ENCODE measurements at places on chromosomes 7 and 10.

DNA sequence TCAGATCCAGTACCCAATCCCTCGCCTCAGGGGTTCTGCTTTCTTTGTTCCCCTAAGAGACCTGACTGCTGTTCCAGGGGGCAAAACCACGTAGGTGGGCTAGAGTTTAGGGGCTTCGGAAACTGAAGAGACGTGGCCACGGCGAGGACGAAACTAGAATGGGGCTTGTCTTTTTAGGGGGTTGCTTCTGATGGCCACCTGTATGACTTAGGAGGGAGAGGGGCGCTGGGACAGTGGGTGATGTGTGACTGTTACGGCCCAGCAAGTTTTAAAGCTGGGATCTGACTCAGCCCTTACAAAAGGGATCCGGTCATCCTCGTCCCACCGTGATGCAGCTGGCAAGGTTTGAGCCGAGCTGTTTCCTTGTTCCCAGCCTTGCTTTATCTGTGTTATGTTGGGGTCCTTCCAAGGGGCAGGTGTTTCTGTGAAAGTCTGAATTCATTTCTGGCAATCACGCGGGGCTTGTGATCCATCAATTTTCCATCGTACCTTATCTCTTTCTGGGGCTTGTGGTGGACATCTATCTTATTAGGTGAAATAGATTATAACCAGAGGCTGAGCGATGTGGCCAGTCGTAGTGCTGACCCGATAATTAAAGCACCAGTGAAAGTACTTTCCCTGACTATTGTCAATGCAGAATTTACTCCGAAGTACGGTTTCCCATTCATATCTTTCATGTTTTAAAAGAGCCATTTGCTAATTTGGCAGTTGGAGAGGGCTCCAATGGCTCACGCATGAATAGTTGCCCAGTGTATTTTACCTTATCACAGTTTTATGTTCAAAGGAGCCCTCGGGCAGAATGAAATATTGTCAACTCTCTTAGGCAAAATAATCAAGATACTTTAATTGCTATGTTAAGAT, 830 bp downstream of the MET start:
- no peak for DNase-seq

- no peak for DNase-seq
These were observed 66.3 kb downstream of the CREB5 start for GRCh38 chr7:28478656-28479055.

- no peak for DNase-seq
These were observed 36.7 kb upstream of the NFKB2 start for GRCh38 chr10:102358712-102359382.

GRCh38 chr10:4431114-4431863, 394.7 kb upstream of the AKR1E2 start:
- no peak for DNase-seq

DNA sequence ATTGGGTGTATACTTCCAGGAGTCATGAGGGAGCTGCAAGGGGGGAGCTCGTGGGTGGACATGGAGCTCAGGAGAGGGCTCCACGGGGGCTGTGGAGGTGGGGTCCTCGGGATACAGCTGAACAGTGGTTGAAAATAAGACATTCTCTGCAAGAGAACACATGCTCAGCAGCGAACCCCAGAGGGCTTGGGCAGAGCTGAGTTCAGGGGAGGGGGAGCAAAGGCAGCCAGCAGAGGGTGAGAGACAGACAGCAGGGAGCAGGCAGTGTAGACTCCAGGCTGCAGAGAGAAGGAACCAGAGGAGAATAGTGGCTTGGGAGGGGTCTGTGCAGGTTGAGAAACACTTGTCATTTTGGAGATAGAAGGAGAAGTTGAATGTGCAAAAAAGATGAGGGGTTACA, 73.0 kb upstream of the LRRC18 start:
- DNase-seq = no peak

DNA sequence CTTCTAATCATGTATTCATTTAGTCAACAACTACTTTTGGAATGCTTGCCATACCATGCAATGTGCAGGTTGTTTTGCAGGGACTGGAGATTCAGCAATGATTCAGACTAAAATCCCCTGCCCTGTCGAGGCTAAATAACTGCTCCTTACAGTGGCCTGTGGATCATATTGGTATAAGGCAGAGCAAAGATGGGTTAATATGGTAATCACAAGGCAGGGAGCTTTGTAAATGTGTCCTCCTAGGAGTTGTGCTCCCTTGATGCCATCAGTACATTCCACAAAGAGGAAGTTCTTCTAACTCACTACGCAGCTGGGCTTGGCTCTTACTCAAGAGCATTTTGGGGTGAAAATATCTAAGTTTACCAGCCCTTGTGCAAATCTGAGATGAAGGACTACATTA, 614 bp upstream of the IFIT2 start:
- no peak for DNase-seq

GRCh38 chr10:72679838-72680241, 12.1 kb upstream of the MCU start:
- no peak for DNase-seq

GRCh38 chr7:98810153-98810802, 59.5 kb downstream of the TMEM130 start:
- peak; percentile 98 for DNase-seq

GRCh38 chr10:72062832-72063702, 25.3 kb downstream of the SPOCK2 start:
- DNase-seq = no peak

GRCh38 chr7:79403879-79404278, 49.6 kb downstream of the MAGI2 start:
- peak; percentile 70 for DNase-seq

DNA sequence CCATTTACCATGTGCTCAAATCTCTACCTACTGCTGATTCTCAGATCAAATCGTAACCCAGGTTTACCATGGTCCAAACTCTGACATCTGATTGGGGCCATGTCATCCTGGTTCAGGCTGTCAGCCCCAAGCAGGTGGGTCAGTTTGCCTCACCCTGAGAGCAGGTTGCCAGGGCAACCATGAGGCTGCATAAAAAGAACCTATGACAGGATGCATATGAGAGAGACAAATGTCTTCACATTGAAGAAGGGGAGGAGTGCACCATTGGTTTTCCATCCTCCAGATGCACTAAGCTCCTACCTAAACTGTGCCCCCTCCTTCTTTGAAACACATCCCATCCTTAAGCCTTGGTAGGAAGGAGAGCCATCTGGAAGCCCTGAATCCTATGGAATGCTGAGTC, 10.2 kb downstream of the PRSS1 start:
- DNase-seq = no peak

GRCh38 chr10:86823565-86823964, 67.1 kb downstream of the BMPR1A start:
- no peak for DNase-seq

GRCh38 chr10:57367412-57367811, 900.3 kb downstream of the IPMK start:
- DNase-seq = no peak

DNA sequence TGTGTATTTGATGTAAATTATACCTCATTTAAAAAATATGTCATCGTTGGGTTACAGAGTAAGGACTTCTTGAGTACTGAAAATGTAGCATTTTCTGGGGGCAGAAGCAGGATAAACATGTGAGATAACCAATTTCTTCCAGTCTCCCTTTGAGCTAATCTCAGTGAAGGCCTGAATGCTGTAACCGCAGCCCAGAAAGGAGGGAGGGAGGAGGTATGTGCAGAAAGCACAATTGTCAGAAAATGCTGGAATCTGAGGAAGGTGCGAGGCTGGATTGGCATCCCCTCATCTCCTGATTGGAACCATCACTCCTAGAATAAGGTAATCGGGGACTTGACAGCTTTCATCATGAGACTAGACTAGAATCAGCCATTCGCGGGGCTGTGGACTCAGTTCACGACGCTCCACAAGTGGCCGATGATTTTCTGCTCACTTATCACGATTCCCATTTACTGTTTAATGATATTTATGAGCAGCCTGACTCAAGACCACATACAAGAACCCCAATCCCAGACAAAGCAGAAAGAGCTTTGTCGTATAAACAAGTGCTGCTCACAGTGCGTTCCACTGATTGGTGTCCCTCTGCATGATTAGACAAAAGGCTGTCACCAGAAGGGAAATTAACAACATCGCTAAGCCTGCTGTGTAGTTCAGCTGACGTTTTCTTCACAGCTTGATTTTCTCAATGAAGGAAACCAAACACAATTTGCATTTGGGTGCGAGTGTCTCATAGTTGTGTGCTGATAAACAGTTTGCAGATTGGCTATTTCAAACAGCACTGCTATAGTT, 93.2 kb downstream of the SVIL start:
- DNase-seq = no peak

DNA sequence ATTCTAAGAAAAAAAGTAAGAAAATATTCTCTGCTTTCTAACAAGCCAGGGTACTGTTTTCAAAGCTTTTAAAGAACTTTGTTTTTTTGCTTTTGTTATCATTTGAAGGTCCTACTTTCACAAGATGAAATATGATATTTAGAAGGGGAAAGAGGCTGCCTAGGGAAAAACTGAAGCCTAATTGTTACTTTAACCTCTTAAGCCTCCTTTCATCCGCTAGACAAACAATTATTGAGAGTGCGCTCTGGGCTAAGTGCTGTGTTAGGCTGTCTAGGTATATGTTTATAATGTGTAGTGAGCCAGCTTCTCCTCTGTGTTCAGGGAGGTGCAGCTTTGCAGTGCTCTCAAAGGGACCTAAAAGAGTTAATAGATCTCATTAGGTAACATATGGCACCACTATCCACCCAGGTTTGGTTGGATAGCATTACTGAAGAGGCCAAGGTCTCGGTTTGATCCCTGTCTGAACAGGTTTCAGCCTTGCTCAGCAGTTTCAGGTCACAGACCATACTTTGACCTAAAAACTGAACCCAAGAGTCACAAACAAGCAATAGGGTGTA, 17.9 kb downstream of the PDK4 start:
- DNase-seq = peak; percentile 96

DNA sequence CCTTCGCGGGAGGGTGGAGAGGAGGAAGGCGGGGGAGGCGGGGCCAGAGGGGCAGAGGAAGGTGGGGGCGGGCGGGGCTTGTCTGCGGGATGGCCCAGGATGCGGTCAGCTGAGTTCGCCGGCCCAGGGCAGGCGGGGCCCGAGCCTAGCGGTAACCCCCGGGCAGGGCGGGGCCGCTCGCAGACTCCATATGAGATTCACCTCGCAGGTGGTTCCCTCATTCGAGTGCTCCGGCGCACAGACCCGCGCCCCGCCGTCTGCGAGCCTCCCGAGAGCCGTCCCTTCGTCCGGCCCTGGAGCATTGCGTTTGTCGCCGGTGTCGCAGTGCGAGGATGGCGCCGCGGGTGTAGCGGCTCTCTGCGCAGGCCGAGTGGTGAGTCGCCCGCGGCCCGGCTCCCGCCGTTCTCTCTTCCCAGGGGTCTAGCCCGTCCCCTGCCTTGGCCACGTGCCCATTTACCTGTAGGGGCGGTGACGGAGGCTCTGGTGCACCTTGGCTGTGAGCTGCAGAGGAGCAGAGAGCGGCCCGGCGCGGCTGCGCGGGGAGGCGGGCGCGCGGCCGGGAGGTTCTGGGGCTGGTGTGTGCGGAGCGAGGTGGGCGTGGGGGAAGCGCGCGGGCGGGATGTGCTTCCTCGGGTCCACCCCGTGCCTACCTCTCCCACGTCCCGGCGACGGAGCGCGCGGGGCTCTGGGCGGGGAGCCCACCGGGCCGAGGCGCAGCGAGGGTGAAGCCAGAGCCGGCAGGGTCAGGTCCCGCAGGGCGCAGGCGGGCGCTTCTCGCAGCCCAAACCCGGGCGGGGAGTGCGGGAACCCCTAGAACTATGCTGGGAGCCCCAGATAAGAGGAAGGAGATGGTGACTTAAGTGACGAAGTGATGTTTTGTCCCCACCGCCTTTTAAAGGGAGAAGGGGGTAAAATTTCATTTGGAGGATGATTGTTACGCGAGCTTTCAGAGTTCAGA, at the start of gene UPP1:
UPP1 (plus strand) TSS at position 220 of the 958 bp plus-strand sequence. CDS start 5,519 bp downstream, outside the sequence.
- DNase-seq = peak; percentile 78

DNA sequence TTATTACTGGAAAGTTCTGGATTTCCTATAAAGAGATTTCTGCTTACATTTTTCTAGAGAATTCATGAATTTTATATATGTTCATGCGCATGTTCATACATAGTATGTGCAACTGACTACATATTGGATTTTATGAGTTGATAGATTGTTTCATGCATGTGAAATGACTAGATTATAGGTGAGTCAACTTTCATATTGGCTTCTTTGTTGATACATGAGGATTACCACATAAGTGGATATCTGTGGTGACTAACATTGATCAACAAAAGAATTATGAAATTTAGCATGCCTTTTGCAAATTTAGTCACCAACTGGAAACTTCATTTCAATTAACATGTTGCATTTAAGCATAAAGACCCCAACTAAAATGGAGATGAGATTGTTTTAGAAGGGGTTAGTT, 99.0 kb downstream of the GNAT3 start:
- DNase-seq = no peak

DNA sequence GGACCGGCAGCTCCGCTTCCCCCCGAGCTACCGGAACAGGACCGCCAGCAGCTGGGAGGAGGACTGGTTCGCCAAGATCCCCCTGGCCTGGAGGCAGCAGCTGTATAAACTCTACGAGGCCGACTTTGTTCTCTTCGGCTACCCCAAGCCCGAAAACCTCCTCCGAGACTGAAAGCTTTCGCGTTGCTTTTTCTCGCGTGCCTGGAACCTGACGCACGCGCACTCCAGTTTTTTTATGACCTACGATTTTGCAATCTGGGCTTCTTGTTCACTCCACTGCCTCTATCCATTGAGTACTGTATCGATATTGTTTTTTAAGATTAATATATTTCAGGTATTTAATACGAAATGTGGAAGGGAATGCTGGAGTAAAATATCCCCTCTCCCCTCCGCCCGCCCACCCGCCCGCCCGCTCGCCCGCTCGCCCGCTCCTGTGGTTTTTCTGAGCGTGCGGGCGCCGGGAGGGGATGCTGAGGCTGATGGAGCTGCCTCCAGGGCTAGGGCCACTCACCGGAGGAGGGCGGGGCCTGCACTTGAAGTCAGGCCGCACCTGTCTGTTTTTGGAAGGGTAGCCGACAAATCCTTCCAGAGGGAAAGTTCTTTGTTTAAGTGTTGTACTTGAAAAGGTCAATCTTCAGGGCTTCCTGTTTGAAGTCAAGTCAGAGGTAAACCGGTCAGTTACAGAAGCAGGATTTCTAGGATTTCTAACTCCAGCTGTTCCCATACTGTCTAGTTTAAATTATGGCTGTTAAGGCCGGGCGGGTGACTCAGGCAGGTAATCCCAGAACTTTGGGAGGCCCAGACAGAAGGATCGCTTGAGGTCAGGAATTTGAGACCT, 30.5 kb downstream of the CHST12 start:
- DNase-seq = no peak

GRCh38 chr10:130453721-130454542, 317.7 kb downstream of the GLRX3 start:
- DNase-seq = no peak

GRCh38 chr10:14259696-14260566, 70.8 kb downstream of the FRMD4A start:
- no peak for DNase-seq

- peak; percentile 53 for DNase-seq
These were observed at the start of gene LRRC4 for GRCh38 chr7:128030654-128031611. Gene LRRC4, minus strand, starts transcription at chr7:128031437. Its CDS starts 797 bp downstream, at chr7:128030640.

- DNase-seq = no peak
These were observed 7.5 kb downstream of the BNIP3 start for GRCh38 chr10:131974034-131974817.

- no peak for DNase-seq
These were observed 202.2 kb downstream of the TMEM178B start for GRCh38 chr7:141276031-141276430.

DNA sequence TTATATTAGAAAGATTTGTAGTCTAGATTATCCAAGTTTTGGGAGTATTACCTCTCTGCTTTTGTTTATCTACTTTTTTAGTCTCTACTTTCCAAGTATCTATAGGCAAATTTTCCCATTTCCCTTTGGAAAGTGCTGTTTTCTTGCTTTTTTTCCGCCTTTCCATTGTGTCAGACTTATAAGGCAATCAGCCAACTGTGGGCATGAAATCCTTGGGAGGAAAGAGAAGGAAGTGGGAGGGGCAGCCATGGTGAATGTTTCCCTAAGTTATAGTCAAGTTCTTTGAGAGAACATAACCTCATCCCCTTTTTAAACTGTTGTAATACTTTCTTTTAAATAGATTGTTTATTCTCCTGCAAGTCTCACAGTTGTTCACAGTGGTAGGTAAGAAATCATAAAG, 52.6 kb downstream of the PTEN start:
- no peak for DNase-seq
